ENCODE measurements at places on chromosomes 16 and 17. TPM values are rescaled to one million over a fixed set of nuclear protein-coding genes. Genes with fewer than 3 reads are reported as not detected.

DNA sequence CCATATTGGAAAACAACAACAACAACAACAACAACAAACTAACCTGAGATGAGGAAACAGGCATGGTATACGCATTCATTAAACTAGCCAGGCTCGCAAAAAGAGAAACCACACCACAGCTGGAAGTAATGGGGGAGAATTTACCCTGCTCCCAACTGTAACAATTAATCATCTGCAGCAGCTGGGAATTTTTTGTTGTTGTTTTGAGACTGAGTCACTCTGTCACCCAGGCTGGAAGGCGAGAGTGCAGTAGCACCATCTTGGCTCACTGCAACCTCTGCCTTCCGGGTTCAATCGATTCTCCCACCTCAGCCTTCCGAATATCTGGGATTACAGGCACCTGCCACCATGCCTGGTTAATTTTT lies 16.3 kb downstream of the PRPSAP1 start:
- peak; percentile 10 for DNase-seq

PRSS33 gene
- total RNA-seq = not detected

GRCh38 chr17:19387921-19388521 lies 1.0 kb upstream of the MFAP4 start:
- peak; percentile 87 for DNase-seq

DNA sequence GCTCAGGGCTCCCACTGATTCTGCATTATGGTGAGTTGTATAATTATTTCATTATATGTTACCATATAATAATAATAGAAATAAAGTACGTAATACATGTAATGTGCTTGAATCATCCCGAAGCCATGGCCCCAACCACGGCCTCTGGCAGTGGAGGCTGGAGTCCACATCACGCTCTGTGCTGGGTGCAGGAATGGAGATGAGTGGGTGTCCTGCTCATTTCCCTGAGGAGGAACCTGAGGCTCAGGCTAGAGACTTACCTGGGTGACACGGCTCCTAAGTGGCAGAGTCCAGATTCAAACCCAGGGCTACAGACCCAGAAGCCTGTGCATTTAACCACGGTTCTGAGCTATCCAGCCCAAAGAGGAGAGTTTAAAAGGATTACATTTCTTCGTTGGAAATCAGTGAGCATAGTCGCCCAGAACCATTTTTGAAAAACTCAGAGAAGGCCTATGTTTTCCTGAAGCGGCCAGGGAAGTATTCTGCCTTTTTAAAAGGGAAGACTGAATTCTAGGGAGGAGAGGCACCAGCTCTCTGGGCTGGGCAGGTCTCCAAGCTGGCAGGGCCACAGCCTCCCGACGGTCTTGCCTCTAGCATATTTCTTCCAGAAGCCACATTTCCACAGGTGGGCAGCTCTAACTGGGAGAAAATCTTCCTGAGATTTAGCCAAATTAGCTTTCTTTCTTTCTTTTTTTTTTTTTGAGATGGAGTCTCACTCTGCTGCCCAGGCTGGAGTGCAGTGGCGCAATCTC lies 6.7 kb downstream of the IL4R start:
- peak; percentile 72 for DNase-seq

CARD14 gene
- total RNA-seq = not detected

AGRP gene
- not detected for total RNA-seq

GRCh38 chr17:42422958-42423712 lies at the start of gene CAVIN1:
Gene CAVIN1 (minus strand): TSS chr17:42423256. CDS start chr17:42423097, 159 bp downstream.
- DNase-seq = peak; percentile 100

- DNase-seq = no peak
These were observed 30.1 kb upstream of the PMFBP1 start for GRCh38 chr16:72202014-72202413.

DNA sequence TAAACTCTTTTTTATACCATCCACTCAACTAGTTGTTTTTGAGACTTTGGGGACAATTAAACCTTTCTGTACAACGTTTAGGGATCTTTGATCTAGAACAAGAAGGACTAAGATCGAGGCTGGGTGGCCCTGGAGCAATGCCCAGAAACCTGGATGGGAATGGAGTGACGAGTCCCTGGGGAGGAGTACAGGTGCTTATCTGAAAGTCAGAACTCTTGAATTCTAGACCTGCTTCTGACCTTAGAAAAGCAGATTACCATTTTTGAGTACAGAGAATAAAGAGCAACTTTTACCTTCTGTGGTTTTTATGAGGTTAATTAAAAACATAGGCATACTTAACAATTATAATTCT lies 17.8 kb downstream of the UBE2Z start:
- no peak for DNase-seq

- no peak for DNase-seq
These were observed 7.6 kb upstream of the IRX5 start for GRCh38 chr16:54923055-54923473.

RNF135 gene
- 18.6 TPM for total RNA-seq

CD79B gene
- 1.1 TPM for total RNA-seq

DNA sequence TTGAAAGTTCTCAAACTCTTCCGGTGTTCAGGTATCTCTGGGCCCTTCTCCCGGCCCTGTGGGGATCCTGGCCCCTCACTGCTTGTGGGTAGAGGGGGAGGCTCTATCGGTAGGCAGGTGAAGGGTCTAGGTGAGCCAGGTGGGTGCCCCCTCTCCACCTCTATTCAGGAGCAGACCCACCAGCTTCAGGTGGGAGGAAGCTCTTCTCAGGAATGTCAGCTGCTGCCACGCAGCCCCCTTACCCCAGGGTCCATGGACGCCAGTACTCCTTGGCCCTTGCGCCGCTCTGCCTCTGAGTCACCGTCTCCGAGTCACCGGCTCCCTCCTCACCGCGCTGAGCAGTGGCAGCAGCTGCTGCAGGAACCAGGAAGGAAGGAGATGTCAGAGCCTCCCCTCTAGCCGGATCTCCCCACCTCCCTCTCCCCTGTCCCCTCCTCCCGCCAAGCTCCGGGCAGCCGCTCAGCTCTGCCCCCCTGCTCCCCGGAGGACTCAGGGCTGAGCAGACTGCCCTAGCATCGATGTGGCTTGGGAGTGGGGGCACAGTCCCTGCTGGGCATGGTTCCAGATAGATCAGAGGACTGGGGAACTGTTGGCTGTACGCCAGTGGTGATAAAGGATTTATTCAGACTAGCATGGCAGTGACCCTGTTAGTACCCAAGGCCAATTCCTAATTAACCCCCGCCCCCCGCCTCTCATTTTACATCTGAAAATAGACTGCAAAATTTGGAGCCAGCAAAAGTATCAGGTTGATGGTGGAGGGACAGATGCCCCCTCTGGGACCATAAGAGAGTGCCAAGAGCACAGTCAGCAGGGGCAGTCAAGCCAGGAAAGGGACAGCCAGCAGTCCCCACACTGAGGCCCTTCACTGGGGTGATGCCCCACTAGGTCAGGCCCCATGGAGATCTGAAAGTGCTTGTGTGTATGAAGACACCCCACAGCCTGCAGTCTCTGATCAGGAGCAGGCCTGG lies at the start of gene OSBPL7:
OSBPL7 (minus strand) TSS at position 371 of the 968 bp plus-strand sequence. CDS start 1,516 bp downstream, outside the sequence.
- peak; percentile 88 for DNase-seq

- no peak for DNase-seq
These were observed 122.0 kb downstream of the USP22 start for GRCh38 chr17:20920815-20921199.

DNA sequence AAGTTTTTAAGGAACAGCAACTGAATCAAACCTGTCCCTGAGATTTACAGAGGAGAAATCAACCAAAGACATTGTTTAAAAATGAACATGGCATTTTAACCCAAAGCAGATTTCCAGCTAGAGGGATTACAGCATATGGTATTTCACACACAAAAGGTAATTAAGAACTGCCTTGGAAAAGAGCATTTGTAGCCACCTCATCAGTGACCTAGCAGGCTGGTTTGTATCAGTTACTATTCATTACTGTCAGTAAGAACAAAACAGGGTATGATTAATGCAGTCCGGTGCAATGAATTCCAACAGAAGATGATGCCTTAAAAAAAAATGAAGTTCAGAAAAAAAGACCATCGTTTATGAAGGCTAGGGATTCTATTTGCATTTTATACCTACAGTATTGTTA lies 219.9 kb downstream of the CHD9NB start:
- DNase-seq = no peak

- DNase-seq = no peak
These were observed 60.3 kb downstream of the SPAG9 start for GRCh38 chr17:51060396-51060795.

DNA sequence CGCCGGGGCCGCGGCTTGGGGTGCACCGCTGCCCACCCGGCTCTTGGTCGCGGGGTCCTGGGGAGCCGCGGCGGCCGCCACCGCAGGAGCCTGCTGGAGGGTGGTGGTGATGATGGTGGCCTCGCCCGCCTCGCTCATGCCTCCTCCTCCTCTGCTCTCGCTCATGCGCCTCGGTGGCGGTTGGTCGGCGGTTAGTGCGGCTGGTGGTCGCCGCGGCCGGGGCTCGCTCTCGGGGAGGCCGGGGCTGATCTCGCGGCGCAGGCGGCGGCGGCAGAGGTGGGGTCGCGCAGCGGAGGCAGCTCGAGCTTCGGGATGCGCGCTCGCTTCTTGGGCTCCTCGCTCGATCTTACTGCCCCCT lies 41.6 kb downstream of the AHSP start:
- DNase-seq = no peak

CCL1 gene
- not detected for total RNA-seq

DNA sequence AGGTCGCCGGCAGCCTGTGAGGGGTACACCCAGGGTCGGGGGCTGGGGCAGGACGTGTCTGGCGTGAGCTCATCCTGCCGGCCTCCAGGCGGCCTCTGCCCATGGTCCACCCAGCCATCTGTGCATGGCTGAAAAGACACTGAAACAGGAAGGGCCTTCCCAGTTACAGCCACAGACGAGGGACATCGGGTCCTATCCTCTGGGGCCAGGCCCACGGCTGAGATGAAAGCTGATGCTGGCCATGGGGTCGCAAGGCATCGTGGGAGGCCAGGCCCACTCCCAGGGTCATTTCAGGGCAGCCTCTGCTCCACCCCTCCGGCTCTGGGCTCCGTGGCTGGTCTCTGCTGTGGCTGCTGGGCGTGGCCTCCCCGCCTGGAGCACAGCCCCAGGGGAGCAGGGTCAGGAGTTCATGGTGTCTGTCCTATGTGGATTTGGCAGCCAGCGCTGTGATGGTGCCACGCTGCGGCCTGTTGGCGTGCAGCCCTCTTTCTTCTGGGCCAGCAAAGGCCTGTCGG lies 16.6 kb upstream of the ATP6V0C start:
- DNase-seq = no peak

DNA sequence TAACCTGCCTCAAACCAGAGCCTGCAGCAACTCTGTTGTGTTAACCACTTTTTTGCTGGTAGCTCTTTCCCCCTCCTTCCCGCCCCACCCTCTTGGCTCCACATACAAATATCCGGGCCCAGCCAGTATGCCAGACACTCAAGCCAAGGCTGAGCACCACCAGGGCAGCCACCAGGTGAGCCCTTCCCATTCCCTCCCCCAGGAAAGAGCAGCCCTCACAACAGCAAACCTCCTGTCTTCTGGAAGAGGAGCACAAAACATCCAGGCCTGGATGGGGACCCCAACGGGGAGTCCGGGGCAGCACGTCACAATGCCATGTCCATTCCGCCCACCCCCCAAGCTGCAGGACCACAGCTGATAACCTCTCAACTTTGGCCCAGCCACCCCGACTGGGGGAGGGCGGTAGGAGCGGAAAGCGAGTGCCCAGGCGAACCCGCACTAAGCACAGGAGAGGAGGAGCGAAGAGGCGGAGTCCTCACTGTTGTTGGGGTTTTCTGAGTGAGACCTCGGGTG lies 757 bp downstream of the ORMDL3 start:
- peak; percentile 75 for DNase-seq

JPH3 gene
- 1.1 TPM for total RNA-seq

MYH13 gene
- total RNA-seq = not detected

DNA sequence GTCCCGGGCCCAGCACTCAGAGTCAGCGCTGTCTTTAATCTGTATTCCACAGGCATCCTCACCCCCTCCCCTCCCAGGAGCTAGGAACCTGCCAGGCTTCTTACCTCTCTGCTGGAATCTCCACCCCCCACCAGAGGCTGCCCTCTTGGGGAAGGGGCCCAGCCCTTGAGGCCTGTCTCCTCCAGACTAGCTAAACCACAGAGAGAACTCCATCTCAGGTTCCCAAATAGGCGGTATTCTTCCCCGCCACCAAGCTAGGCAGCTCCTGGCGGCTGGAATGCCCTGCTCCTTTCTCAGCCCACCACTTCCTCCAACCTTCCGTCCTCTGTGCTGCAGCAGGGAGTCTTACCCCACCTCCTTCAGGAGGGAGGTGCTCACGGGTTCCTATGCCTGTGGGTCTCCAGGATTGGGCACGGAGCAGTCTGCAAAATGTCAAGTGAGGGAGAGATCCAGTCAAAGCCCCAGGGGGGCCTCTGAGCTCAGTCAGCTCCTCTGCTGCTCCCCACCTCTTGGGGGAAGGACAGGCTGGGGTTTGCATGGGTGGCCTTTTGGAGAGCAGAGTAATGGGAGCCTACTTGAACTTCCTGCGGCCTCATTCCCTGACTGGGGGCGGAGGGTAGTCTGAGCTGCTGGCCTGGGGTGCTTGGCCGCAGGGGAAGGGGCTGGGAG lies 55.7 kb downstream of the SREBF1 start:
- peak; percentile 85 for DNase-seq

DNA sequence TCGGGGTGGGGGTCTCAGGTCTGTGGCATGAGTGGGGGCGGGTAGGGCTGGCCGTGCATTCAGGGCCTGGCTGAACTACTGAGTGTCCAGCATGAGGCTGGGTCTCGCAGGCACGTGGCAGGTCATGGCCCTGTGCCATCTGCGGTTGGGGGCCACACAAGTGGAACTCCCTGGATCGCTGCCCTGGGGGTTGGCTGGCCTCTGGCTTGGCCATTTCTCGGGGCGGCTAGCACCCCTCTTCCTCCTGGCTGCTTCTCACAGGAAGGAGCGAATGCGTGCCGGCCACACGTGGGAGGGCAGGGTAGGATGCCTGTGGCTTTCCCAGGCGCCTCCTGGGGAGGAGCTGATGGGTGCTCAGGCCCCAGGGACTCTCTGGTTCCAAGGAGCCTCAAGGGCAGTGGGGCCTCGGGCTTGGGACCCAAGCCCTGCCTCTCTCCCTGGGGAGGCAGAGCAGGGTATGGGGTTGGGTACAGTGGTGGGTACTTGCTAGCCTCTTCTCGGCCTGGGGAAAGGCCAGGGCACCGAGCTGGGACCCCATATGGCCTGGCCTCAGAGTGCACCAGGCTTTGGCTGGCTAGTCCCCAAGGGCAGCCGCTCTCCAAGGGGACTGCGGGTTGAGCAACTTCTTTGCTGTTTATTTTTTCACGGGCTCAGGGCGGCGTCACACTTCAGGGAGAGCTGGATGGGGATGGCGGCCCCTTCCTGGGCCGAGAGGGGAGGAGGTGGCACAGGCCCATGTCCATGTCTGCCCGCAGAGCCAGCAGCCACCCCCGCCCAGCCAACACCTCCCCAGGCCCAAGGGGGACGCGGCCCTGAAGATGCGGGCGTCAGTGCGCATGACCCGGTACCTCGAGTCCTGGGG lies 37.5 kb downstream of the ADCY7 start:
- DNase-seq = peak; percentile 64

Measured in sigmoid colon (tissue), 7 donors.